ENCODE measurements at places on chromosomes 11 and 22. TPM values are rescaled to one million over a fixed set of nuclear protein-coding genes. Genes with fewer than 3 reads are reported as not detected.

Gene IGF2
- polyA plus RNA-seq: 738 TPM

Gene SMTNL1
- 0.47 TPM for polyA plus RNA-seq

GRCh38 chr22:25354456-25354855 lies 135.0 kb downstream of the CRYBB2 start:
- DNase-seq: no peak

- no peak for DNase-seq
Measured at GRCh38 chr11:116082256-116082655, 578.0 kb upstream of the CADM1 start.

DNA sequence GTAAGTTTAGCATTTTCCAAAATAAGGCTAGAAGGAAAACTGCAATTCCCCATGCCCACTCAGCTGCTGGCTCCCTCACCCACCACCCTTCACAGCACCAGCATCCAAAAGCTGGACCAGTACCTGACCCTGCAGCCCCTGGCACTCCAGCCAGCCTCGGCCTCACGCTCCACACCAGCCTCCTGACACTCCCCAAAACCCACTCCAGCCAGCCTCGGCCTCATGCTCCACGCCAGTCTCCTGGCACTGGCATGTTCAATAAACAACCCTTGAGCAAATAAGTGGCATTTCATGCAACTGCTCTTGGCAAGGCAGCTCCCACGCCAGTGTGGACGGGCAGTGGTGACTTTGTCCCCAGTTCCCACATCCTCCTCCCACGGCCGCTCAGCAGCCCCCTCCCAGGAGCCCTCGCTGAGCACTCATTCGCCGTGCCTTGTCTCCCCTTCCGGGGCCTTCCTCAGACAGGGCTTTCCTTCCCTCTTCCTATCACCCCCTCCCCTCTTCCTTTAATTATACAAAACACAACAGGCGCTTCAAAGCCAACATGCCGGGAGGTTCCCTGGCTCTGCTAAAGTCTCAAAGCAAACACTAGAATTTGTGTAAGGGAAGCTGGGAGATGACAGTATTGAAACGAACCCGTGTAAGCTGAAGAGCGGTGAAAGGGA lies 6.8 kb downstream of the TOLLIP start:
- no peak for DNase-seq

GRCh38 chr11:123480290-123480815 lies 50.3 kb downstream of the GRAMD1B start:
- DNase-seq: no peak

DNA sequence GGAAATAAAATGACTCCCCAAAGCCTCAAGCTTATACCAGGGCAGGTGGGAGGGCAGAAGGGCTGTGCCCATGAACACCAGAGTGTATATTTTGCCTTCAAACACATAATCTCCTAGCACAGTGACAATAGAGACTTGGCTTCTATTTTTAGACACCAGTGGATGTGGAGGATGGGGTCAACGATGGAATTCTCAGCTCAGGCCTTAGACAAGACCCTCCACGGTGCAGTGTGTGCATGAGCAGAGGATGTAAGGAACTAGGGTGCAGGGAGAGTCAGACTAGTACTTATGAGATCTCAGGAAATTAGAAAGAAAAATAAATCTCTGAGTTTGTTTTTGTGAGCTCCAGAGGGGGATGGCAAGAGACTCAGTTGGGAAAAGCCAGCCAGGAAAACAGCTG lies 113.6 kb upstream of the CADM1 start:
- DNase-seq: no peak

GRCh38 chr11:134822897-134823296 lies 410.9 kb upstream of the B3GAT1 start:
- no peak for DNase-seq

GRCh38 chr11:110069158-110069737 lies 23.9 kb upstream of the ZC3H12C start:
- DNase-seq: no peak

GRCh38 chr11:100778166-100778785 lies 91.2 kb downstream of the ARHGAP42 start:
- no peak for DNase-seq

DNA sequence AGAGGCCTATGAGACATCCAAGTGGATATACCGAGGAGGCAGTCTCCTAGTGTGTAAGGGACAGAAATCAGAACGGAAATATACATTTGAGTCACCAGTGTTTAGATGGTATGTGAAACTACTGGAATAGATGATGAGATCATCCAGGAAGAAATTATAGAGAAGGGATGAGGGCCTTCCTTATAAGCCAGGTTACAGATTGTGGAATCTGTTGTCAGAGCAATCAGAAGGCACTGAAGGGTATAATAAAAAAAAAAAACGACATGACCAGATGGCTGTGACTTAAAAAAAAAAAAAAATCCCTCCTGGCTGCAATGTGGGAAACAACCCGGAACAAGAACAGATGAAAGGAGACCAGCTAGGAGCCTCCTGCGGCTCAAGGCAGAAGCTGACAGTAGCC lies 2.7 kb downstream of the MAJIN start:
- no peak for DNase-seq

GRCh38 chr11:69310934-69311766 lies 17.2 kb downstream of the MYEOV start:
- no peak for DNase-seq

GRCh38 chr11:17840101-17840548 lies 105.5 kb downstream of the KCNC1 start:
- DNase-seq: no peak
